ENCODE measurements at places on chromosomes 11 and 22.
A peak's percentile ranks its signal among the peaks of the same experiment; 100 is the strongest.

DNA sequence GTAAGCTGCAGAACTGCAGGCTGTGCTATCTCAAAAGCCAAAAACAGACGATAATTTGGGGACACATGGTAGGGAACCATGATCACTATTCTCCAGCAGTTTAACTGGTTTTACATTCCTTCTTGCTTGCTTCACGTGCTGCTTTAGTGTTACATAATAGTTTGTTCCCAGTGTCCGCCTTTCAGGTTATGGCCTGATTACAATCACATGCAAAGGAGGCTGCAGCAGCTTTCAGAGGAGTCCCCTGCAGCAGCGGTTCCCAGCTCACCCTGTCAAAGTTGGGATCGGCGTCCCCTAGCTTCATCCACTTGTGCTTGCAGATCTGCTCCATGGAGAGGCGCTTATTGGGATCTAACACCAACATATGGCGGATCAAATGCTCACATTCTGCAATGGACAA lies 39.2 kb upstream of the APOA1 start:
- DNase-seq = no peak

DNA sequence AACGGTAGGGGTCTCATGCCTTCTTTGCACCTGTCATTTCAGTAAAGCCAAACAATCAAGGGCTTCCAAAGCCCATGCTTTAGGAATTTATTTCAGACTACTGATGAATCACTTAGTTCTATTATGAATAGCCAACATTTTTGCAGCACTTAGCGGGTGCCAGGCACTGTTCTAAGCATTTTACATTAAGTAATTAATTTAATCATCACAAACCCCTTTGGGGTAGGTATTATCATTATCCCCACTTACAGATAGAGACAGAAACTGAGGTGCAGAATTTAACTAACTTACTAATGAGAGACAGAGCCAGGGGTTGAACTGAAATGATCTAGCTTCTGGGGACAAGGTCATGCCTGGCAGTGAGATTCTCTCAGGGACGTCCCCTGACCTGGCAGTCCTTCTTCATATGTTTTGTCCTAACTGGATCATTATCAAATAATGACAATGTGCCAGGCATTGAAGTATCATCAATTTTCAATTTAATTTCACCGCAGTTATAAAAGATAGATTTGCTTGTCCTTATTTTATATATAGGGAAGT lies 31.7 kb upstream of the NAV2 start:
- no peak for DNase-seq

DNA sequence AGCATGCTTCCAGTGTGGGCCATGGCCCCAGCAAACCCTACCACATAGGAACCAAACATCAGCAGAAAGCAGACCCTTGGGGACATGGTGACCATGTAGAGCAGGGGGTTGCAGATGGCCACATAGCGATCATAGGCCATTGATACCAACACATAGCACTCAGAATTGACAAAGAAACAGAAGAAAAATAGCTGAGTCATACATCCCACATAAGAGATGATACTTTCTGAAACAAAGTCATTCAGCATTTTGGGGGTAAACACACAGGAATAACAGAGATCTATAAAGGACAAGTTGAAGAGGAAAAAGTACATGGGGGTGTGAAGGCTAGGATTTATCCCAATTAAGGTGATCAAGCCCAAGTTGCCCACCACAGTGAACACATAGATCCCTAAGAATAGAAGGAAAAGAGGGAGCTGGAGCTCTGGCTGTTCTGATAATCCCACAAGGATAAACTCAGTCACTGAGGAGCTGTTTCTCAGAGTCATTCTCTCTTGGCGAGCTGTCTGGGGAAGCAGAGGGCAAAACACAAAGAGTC lies at the start of gene OR8B4:
Gene OR8B4 (minus strand): TSS at position 488 of the 538 bp plus-strand sequence. CDS start 0 bp downstream, at position 488.
- no peak for DNase-seq

- DNase-seq = no peak
Measured at GRCh38 chr22:45670981-45671782, 452 bp upstream of the ATXN10 start.

DNA sequence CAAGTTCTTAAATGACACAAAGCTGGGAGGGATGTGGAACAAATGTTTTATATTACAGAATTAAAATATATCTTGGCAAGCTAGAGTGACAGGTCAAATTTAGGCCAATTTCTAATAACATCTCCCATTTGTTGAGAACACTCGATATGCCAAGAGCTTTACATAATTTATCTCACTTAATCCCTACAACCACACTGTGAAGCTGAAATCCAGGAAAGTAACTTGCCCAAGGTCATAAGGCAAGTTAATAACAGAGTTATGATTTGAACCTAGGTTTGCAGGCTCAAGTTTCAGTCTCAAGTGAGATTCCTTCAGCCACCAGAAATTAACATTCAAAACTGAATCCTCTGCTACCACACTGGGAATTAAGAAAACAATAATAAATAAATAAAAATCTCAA lies 38.3 kb downstream of the RAB30 start:
- no peak for DNase-seq

- no peak for DNase-seq
Measured at GRCh38 chr11:94396282-94396681, 4.9 kb downstream of the GPR83 start.

GRCh38 chr11:132080127-132080526 lies 709.7 kb downstream of the NTM start:
- DNase-seq = no peak

GRCh38 chr11:70398834-70399680 lies 728 bp downstream of the CTTN start:
- no peak for DNase-seq

DNA sequence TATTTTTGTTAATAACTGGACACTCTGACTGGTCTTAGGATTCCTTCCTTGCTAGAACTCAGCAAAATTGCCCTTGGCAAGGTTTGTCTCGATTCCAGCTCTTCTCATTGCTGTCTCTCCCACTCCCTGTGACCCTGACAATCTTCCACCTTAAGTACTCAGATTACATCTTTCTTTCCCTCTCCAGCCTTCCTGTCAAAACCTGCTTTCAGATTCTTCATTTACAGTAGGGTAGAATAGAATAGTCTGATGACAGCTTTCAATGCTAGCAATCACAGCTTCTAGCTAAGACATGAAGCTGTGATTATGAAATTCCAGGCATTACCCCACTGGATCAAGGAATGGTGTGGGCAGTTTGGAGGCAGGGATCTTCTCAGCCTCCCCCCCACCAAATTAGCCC lies 39.2 kb upstream of the LMO2 start:
- no peak for DNase-seq

DNA sequence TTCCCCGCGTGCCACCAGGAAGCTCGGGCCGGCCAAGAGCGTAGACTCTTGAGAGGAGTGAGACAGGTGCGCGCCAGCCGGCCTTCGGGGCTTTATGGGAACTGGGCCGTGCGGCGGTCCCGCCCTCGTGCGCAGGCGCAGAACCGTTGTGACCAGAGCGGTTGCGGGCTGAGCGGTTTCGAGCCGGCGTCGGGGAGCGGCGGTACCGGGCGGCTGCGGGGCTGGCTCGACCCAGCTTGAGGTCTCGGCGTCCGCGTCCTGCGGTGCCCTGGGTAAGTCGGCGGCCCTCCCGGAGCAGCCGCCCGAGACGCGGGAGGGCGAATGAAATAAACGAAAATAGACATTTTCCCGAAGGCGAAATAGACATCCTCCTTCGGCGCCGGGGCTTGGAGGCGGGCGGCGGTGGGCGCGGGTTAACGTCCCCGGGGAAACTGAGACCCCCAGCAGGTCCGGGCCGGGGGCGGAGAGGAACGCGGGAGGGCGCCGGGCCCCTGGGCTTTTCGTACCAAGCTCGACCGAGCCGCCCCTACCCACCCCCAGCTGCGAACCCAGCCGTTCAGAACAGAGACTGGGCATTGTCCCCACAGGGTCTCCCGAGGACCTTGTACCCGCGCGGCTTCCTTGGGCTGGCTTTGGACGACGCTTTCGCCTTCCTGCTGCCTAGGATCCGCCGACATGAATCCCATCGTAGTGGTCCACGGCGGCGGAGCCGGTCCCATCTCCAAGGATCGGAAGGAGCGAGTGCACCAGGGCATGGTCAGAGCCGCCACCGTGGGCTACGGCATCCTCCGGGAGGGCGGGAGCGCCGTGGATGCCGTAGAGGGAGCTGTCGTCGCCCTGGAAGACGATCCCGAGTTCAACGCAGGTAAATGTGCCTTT lies at the start of gene ASRGL1:
Gene ASRGL1 (plus strand): TSS at position 146 of the 879 bp plus-strand sequence. CDS start 530 bp downstream, at position 676.
- DNase-seq = peak; percentile 81

GRCh38 chr11:69233744-69234570 lies 60.0 kb upstream of the MYEOV start:
- peak; percentile 31 for DNase-seq

GRCh38 chr11:1194977-1195681 lies 27.7 kb upstream of the MUC5B start:
- peak; percentile 53 for DNase-seq

DNA sequence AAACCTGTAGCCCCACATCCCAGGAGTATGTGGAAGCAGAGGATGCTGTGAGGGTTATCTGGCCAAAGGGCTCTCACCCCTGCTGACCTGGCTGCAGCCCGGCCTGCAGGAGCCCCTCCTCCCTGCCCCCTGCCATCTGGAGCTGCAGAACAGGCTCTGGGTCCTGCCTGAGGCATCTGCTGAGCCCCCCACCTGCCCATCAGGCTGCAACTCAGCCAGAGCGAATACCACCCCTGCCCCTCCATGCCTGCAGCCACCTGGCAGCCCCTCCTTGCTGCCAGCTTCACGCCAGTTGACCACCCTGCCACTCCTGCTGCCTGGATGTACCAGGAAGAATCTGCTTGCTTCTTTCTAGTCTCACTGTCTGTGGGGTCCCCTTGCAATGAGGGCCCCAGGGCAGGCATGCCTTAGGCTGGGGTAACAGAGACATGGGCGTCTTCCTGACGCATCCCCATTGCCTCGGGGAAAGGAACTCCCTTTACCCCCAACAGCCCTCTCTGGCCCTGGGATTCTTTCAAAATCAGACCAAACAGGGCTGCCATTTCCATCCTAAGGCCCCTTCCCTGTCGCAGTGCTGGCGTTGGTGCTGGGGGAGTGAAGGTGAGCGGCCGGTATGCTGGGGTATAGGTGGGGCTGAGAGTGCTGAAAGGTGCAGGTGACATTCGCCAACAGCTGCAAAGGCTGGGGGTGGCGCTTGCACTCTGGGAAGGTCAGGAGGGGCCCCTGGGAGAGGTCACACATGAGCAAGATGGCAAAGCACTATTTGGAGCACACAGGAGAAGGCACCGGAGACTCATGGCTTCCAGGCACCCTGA lies 1334.6 kb downstream of the TBC1D22A start:
- no peak for DNase-seq

GRCh38 chr22:31970490-31971444 lies 26.4 kb downstream of the YWHAH start:
- DNase-seq = peak; percentile 84

DNA sequence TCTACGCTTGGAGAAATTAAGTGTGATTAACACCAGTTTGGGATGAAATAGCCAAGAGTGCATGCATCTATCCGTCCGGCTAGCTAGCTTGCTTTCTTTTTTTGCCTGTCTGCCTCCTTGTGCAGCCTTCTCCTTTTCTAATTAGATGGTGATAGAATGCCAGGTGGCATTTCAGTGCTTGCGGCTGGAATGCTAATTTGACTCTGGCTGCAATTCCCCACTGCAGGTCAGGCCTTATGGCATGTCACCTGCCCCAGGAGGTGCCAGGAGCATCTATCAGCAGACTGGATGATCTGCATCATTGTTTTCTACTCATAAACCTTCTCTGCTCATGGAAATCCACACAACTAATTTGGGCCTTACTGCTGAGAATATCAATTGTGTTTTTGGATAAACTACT lies 51.1 kb upstream of the CABP7 start:
- DNase-seq = no peak

DNA sequence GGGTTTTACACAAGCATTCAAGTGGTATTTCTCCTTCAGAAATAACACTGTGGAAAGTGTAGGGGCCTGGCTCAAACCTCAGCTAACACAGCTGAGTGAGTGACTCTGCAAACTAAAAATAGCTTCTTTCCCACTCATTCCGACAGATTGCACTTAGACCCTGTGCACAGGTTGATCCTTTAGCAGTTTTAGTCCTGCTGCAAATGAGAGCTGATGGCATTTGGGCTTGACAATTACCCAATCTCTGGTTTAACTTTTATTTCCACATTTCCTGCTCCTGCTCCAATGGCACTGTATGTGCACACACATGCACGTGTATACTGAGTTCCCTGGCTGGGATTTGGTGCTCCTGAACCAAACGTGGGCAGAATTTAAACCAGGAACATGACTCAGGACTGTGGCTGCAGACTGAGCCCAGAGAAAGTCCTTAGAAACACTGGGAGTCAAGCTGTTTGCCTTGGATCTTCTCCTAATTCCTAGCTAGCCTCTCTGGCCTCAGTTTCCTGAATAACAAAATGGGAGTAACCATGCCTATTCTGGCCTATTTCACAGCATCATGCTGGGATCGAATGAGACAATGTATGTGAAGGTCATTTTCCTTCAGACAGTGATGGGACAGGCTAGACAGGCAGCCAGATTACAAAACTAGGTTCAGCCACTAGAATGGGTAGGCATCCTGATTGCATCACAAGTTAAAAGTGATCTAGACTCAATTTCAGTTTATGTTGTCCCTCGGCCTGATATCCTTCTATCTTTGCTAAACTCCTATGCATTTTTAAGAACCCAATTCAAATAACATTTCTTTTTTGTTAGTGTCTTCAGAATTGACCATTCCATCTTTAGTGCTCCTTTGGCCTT lies 58.2 kb downstream of the SERGEF start:
- DNase-seq = no peak

DNA sequence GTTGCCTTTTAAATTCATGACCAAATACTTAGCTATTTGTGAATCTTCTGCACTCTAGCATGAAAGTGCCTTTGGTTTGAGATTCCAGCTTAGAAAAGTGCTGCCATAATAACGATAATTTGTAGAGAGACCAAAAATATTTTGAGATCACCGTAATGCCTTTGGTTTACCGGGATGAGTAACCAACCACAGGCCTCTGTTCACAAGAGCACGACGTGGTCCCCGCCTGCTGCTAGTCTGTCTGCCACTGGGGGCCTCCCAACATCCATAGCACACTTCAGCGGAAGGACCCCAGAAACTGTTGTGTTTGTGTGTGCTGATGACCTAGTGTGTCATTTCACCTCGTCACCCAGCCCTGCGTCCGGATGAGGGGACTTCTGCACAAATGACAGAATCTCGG lies 67.0 kb upstream of the RASSF10 start:
- no peak for DNase-seq

GRCh38 chr11:6604081-6604626 lies 580 bp downstream of the ILK start:
- DNase-seq = no peak

- DNase-seq = no peak
Measured at GRCh38 chr11:44930588-44931302, 19.9 kb downstream of the TP53I11 start.

DNA sequence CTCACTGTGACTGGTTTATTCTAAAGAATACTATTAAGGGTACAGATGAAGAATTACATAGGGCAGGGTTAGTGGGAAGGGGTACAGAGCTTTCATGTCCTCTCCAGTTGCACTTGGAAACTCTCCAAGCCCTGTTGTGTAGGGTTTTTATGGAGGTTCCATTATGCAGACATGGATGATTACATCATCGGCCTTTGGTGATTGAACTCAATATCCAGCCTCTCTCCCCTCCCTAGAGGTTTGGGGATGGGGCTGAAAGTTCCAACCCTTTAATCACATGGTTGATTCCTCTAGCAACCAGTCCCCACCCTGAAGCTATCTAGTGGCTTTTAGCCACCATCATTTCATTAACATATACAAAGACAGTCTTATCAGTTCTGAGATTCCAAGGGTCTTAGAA lies 472.6 kb downstream of the BUD13 start:
- no peak for DNase-seq

Data from left forelimb (tissue), 1 donor.